Inflammatory macrophage (primary cell): ENCODE measurements at places on chromosomes 2 and 18.

DNA sequence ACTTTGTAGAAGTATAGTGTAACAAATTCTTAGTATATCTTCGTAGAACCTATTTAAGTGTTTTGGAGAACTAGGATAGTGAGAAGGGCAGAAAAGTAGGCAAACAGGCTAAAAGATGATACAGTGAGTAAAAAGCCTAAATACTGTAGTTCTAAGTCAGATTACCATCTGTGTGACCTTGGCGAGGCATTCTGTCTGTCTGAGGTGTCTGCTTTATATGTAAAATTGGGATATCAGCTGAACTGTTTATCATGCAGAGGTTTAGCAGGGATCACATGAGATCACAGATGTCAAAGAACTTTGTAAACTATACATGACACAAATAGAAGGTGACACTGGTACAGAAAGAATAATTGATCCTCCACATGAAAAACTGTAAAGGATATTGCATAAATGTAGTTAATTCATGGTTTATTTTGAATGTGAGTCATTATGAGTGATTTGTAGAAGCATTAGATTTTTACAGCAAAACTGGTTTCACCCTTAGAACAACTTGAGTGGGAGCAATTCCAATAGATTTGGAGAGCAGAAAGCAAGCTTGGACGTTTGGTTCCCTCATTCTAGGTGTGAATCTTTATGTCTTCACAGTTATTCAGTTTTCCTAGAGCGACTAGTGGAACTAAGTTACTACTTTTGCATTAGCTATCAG lies 41.9 kb downstream of the TAF1B start:
- DNase-seq, result no peak

- DNase-seq, result peak; percentile 21
Observed at GRCh38 chr2:43714164-43714563, 37.9 kb upstream of the C1GALT1C1L start.

DNA sequence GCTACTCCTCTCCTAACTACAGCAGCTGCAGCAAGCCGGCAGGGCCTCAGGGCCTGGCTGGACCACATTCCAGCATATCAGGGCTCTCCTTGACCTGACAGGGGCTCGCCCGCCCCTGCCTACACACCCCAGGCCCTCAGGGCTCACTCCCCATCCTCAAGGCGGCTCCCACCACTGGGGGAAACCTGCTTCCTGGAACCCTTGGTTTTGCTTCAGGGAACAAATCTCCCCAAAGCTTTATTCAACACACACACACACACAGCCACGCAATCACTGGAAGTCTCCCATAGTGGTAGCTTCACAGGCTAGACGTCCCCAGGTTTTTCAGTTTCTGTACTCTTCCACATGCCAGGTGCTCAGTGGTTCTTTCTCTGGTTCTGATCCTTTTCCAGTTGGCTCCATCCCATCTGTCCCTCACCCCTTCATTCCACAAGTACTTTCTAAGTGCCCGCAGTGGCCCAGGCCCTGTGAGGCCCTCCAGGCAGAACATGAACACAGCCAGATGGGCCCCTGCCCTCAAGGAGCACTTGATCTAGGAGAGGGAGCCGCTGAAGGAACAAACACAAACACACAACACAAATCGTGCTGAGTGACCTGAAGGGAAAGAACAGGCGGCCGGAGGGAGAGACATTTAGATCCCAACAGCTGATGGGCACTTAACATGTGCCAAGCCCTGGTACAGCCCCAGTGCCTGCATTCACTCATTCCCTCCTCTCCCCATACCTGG lies 51.1 kb downstream of the TNS1 start:
- no peak for DNase-seq

DNA sequence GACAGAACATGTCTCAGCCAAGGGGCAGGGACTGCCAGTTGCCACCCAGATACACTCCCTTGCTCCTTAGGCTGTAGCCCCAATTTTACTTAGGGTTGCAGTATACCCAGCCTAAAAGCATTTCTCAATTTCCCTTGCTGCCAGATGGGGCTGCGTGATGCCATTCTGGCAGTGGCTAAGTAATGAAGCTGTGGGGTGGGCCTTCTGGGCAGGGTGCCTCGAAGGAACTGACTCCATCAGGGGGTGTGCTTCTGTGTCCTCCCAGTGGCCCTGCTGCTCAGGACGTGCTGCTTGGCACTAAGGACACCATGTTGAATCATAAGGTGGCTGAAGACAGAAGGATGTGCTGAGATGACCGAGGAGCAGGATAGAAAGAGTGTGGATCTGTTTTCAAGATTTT lies 74.2 kb downstream of the VWA3B start:
- no peak for DNase-seq

DNA sequence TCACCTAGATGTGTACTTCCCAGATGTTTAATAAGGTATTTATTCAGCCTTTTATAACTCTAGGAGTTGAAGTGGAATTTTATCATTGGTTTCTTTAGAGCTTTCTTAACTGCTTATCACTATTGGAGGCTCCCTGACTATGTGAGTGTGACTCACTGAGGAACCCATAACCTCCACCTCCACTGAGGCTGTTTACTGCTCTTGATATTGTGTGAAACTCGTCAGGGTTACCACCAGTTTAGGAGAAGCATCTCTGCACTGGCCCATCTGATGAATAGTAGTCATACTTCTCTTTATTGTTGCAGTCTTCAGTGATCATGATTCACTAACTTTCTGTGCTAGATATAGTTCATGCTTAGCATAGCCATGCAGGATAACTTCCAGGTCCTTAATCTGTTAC lies 79.6 kb upstream of the UBXN4 start:
- DNase-seq, result no peak

- no peak for DNase-seq
Observed at GRCh38 chr2:230984393-230985220, 11.3 kb upstream of the SPATA3 start.

- no peak for DNase-seq
Observed at GRCh38 chr2:226183550-226183949, 616.1 kb downstream of the IRS1 start.

- DNase-seq, result peak; percentile 3
Observed at GRCh38 chr2:3575534-3576262, 638 bp downstream of the RPS7 start.

GRCh38 chr2:205948883-205949282 lies 137.1 kb downstream of the INO80D start:
- no peak for DNase-seq

DNA sequence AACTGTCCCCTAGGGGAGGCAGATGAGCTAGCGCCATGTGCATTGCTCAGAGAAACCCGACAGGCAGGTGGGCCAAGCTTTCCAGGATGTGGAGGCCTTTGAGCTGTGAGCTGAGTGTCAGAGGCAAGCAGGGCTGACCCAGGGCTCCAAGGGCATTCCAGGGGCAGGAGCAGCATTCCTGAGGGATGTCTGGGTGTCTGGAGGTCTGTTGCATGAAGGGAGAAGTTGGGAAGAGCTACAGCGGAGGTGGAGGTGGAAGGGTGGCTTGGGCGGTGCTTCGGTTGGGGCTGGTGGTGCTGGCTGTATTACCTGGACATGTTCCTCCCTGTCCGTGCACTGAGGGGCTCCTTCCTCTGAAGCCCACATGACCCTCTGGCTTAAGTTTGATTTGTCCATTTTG lies 102.8 kb downstream of the RNF144A start:
- no peak for DNase-seq

GRCh38 chr2:60549238-60549927 lies 4.1 kb downstream of the BCL11A start:
- DNase-seq, result peak; percentile 50

DNA sequence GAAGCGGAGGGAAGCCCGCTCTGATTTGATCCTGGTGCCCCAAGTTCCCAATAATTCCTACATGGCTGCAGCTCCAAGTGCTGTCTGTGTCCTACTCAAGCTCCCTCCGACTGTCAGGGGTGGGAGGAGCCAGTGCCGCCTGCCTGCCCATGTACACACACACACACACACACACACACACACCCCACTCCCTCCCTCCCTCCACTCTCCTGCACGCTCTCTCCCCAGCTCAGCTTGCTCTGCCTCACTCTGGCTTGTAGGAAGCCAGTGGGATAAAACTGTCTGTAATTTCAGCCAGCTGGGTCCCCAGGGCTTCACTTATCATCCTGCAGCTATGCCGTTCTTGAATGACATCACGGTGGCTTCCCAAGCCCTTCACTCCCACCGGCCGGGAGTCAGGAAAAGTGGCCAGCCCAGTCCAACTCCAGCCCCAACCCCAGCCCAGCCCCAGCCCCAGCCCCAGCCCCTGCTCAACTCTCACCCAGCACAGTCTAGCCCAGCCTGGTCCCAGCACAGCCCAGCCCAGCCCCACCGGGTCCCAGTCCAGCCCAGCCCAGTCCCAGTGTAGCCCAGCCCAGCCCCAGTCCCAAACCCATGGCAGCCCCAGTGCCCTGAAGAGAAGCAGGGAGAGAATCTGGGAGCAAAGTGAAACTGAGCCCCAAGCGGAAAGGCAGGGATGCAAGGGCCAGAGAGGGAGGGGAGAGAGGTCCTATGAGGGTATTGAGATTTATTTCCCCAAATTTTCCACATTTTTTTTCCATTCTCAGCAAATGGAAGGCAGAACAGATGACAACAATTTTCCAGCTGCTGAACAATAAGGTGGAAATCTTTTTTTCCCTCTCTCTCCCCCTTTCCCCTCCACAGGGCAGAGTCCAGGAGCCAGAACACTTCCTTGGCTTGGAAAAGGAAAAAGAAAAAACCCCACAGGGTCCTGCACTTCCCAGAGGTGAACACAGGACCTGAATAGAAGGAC lies 144.0 kb downstream of the TNS1 start:
- DNase-seq, result no peak

- no peak for DNase-seq
Observed at GRCh38 chr18:59671551-59671950, 25.7 kb downstream of the CCBE1 start.

- DNase-seq, result no peak
Observed at GRCh38 chr2:100234141-100234540, 88.2 kb downstream of the LONRF2 start.

DNA sequence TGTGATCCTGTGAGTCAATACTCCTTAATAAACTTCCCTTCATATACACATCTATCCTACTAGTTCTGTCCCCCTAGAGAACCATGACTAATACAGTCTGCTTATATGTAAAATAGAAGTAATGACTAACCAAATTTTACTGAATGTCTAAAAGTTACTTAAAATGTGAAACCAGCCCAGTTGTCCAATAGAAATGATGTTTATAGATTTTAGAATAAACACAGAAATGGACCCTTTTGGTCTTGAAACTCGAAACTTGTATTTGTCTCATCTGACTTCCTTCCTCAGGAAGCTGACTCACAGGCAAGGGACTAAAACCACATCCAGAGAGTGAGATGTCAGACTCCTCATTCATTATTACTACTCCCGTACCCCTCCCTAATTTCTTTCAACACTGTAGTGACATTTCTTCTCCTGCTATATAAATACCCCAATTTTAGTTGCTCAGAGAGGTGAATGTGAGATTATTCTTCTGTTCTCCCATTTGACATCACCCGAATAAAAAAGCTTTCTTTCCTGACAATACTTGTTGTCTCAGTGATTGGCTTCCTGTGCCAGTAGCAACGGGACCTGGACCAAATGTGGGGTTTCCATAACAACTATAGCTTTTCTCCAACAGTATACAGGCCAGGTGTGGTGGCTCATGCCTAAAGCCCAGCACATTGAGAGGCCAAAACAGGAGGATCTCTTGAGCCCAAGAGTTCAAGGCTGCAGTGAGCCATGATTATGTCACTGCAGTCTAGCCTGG lies 486.0 kb downstream of the ERBB4 start:
- DNase-seq, result no peak

DNA sequence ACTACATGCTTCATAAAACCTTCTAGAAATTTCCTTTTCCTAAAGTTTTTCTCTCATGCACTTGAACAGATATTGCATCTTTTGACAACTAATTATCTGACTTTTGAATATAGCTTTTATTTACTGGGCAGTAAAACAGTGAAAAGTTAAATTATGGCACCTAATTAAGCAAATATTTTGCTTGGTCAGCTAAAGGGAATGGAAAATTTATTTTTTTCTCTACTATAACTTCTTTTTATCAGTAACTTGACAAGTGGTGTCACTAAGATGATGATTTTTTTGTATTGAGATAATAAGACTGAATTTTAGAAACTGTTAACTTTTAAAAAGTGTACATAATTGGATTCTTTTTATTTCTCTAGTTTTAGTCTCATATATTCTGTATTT lies 351.6 kb downstream of the PIK3C3 start:
- DNase-seq, result no peak

GRCh38 chr18:38872342-38872741 lies 1306.7 kb upstream of the CELF4 start:
- no peak for DNase-seq

DNA sequence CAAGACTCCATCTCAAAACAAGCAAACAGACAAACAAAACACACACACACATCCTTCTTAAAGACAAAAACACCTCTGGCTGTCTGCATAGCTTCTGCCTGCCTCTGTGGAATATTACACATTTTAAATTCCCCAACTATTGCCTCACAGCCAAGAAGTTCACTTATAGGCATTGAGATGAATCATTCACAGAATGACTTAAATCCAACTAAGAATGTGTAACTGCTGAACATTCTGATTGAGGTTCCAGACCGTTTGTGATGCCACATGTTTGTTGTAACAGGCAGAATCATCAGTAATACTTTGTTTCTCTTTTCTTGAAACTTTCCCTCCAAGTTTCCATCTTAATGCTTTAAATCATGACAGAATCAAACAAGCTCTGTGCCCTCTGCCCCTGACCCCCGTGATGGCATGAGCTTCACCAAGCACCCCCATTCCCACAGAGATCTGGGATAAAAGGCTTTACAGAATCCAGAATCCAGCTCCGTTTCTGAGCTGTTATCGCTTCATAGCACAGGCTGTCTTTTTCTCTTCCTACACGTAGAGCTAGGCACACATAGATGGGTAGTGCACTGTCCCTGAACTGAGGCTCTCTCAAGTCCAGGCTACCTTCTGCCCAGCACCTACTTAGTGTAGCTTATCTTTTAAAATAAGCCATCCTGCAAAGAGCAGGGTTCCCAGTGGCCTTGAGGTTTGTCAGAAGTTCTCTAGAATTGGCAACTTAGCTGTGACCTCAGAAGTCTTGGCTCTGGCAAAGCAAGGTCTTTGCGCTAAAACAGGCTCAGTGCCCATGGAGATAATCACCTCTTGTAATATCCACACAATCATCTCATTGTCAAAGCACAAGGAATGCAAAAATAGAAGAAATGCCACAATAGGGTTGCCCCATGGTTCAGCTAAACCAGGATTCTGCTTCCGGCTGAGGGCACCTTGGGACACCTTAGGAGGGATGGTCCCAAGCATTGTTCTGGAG lies 32.9 kb downstream of the EPAS1 start:
- DNase-seq, result peak; percentile 86

GRCh38 chr2:145323512-145323911 lies 803.6 kb upstream of the ZEB2 start:
- DNase-seq, result no peak

DNA sequence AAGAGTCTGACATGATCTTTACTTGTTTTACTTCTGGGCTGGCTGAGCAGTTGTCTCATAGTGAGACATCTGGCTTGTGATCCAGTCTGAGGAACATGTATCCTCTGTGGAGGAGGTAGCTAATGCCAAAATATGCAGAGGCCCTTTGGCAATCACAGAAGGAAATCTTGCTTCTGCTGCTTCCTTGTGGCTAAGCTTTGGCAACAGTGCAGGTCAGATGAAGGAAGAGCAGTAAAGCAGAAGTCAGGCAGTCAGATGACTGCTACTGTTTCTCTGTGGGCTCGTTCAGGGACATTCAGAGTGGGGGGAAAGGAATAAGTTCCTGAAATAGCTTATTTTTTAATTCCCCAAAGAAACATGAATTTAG lies 22.3 kb downstream of the DOK1 start:
- DNase-seq, result peak; percentile 98
